ENCODE measurements at places on chromosomes 1 and 21.

- no peak for DNase-seq
Observed at GRCh38 chr1:209609041-209609790, 25.7 kb downstream of the CAMK1G start.

GRCh38 chr1:16266411-16267118 is 29.6 kb upstream of the CPLANE2 start:
- no peak for DNase-seq

DNA sequence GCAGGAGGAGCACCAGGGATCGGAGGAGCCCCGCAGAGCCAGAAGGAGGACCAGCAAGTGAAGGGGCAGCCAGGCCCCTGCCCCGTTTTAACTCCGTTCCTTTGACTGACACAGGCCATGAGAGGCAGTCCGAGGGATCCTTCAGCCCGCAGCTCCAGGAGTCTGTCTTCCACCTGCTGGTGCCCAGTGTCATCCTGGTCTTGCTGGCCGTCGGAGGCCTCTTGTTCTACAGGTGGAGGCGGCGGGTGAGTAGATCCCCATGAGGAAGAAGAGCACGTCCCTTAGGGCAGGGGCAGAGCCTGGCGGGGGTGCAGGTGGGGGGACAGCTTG is 13.3 kb downstream of the CSF1 start:
- DNase-seq = no peak

GRCh38 chr1:23122796-23123195 is 45.9 kb downstream of the LUZP1 start:
- DNase-seq = no peak

- no peak for DNase-seq
Observed at GRCh38 chr1:14763977-14764376, 165.5 kb downstream of the KAZN start.
